M059J (cell line): ENCODE measurements at places on chromosomes 12 and 14. TPM values are rescaled to one million over a fixed set of nuclear protein-coding genes. Genes with fewer than 3 reads are reported as not detected.
A peak's percentile ranks its signal among the peaks of the same experiment; 100 is the strongest.

GRCh38 chr12:54140588-54141388, 48.0 kb downstream of the SMUG1 start:
- DNase-seq: no peak

- no peak for DNase-seq
These were observed 73.3 kb downstream of the FBXW8 start for GRCh38 chr12:116984098-116984497.

- no peak for DNase-seq
These were observed 30.6 kb downstream of the NAV3 start for GRCh38 chr12:77861317-77861716.

DNA sequence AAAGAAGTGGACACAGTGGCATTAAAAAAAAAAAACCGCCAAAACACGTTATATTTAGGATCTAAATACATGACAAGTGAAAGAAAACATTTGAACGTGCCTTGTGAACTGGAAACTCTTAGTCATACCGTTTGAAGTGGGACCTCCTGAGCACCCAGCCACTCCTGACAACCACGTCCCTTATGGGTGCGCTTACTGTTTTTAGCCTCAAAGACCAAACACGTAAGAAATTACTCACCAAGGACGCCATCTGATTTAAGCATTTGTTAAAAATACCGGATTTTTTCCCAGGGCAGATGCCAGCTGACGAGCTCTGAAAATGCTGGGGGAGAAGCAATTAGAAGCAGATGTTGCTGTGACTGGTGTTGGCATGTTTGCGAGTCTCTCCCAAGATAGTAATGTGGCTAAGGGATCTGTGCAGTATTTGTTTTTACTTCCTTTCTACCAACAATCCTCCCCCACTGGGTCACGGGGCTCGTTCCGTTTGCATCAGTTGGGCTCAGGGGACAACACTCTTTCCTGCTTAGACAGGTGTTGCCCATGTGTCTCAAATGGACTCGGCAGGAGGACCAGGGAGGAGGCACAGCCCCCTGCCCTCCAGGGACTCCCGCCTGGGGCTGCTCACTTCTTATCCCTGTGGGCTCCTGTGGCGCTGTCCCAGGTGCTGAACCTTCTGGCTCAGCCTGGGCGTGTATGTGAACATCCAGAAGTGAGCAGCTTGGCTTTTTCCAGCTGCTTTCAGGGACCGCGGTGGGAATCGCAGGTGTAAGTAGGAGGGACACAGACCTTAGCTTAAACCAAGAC, 101.0 kb downstream of the BEGAIN start:
- DNase-seq: peak; percentile 49

GRCh38 chr14:42224053-42224888, 617.6 kb downstream of the LRFN5 start:
- peak; percentile 51 for DNase-seq

- DNase-seq: no peak
These were observed 76.6 kb downstream of the RPL10L start for GRCh38 chr14:46574978-46575375.

DNA sequence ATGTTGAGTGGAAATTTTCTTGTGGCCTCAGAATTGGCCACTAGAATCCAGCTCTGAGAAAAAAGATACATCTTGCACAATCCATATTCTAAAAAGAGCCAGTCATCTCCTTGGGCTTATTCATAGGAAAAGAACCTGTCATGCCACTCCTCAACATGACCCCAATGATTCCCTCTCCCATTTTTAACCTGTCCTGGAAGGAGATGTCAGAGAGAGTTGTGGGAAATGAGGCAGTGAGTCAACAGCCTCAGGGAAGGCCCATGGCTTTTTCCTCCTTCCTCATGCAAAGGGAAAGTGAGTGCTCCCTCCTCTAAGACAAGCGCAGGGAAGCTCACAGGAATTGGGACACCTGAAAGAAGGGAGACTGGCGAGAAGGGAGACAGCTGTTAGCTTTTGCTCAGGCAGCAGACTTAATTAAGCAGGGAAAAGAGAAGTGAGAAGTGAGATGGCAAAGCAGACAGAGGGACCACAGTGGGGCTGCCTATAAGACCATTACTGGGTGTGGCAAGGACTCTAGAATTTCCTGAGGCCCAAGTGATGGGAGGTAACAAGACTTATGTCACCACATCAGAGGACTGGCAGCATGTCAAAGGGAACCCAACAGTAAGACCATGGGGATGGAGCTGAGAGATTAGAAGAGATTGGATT, 10.2 kb upstream of the DHRS7 start:
- peak; percentile 67 for DNase-seq

Gene DNAJC22
- total RNA-seq: 8.2 and 12.3 TPM in 2 replicates

Gene CACNA1C
- total RNA-seq: 1.1 and 3.6 TPM in 2 replicates

Gene TEX52
- total RNA-seq: not detected in 2 replicates

Gene RPGRIP1
- not detected in 2 replicates for total RNA-seq

Gene ZDHHC22
- total RNA-seq: 0.02 TPM in 1 of 2 replicates, not detected in the other
